ENCODE measurements at places on chromosomes 11 and 22. TPM values are rescaled to one million over a fixed set of nuclear protein-coding genes. Genes with fewer than 3 reads are reported as not detected.
A peak's percentile ranks its signal among the peaks of the same experiment; 100 is the strongest.

Gene TMEM123
- 44.1 TPM for polyA plus RNA-seq

- DNase-seq: no peak
These were observed 3.8 kb upstream of the ZNF195 start for GRCh38 chr11:3382613-3383285.

DNA sequence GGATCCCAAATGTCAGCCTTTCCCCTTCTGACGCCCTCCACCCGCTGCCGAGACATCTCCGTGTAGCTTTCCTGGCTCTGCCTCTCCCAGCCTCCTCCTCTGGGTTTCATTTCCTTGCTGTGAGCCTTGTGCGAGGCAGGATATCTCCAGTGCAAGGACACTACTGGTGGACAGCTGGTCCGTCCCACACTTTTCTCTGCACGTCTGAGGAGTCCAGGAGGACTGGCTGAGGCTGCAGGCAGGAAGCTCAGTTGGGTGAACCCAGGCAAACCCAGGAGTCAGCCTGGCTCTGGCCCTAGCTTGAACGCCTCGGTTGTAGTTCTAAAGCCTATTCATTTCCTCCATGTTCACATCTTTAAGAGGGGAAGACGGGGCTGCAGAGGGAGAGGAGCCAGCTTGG lies 145.5 kb downstream of the ST3GAL4 start:
- DNase-seq: no peak

DNA sequence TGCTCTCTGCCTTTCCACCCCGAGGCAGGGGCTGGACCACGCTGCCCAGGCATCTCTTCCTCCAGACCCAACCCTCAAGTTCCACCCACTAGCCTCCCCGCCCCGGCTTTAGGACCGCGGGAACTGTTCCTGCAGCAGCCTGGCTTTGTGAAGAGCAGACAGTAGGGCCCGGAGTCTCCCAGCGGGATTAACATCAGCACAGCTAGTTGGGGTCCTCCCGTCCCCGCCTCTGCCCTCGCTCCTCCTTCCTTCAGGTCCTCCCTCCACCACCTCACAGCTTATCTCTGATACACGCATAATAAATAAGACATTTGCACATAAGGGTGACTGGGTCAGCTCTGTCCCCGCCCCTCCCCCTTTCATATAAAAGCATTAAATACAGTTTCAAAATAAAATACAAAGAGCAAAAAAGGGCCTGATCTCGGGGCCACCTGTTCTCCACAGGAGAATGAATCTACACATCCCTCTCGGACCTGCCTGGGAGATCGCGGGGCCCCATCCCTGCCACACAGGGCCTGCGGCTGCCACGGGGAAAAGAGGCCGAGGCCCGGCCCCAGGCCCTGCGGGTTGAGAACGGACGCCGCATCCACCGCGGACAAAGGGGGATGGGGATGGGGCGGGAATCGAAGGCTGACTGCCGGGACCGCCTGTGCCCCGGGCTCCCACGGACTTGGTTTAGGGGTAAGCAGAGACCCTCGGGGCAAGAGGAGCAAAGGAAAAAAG lies 6.5 kb downstream of the ZFTA start:
- peak; percentile 96 for DNase-seq

DNA sequence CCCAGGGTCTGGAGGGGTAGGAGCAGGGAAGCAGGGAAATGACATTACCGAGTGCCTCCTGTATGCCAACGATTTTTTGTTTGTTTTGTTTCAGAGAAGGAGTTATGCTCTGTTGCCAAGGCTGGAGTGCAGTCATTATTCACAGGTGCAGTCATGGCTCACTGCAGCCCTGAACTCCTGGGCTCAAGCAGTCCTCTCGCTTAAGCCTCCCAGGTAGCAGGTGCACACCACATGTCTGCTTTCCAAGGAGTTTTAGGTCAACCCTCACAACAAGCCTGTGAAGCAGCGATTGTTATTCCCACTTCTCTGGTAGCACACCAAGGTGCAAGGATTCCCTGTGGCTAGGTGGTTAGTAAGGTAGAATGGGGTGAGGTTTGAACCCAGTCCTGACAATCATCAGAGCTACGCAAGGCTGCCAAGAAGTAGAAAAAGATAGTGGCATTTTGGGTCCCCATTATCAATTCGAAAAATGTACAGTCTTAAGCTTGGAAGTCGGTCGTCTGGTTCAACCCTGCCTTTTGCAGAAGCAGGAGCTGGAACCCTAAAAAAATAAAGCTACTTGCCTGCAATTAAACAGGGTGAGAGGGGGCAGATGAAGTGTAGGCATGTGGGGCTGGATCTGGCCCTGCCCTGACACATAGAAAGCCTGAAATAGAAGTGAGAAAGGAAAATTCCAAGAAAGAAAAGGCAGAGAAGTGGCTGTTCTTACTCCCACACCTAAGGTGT lies 9.1 kb downstream of the UCP3 start:
- no peak for DNase-seq

GRCh38 chr11:74366576-74366975 lies 31.7 kb downstream of the PGM2L1 start:
- peak; percentile 38 for DNase-seq

DNA sequence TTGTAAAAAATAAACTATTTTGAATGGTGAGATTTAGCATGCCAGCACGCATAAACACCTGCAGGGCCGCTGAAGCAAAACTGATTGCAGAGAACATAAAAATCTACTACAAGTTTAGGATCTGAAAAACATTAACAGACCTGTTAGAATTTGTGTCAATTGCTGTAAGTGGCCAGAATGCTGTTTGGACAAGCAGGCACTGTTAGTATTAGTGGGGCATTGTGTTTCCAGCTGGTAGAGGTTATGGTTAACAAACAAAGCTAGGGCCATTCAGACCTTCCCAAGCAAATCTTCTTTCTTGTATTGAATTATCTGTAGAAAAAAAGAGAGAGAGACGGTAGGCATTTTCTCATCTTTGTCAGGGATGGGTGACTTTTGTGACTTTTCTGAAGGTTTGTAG lies 57.6 kb upstream of the OLFML1 start:
- DNase-seq: no peak

DNA sequence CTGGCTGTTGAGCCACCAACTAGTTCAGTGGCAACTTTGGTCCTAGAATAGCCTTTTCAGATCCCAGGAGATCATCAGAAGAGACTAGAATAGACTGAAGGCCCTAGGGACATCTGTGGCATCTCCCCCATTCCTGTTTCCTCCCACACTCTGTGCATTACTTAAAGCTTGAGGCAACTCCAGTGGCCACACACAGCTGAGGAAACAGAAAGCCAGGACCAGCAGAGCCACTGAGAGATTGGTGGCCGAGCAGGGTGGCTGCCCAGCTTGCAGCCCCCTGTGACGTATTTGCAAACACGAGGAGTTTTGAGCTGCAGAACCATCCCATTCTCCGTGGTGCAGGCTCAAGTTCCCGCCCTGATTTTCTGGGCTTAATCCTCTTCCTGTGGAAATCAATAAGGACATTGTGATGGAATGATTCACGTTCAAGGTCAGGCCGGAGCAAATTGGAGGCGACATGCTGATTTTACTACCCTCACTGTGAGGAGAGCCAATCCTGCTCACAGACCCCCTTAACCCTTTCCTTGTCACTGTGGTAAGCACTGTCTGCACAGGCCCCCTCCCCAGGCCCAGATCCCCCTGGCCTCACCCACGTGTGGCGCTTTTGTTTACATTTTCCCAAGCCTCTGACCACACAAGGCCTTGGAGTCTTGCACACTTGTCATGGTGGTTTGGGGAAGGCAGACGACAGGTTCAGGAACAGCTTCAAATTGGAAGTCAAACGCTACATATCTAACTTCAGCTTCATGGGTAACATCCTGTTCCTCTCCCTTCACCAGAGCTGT lies 69.1 kb upstream of the MYOD1 start:
- no peak for DNase-seq

GRCh38 chr11:63813563-63814382 lies 517 bp downstream of the SPINDOC start:
- DNase-seq: peak; percentile 67

DNA sequence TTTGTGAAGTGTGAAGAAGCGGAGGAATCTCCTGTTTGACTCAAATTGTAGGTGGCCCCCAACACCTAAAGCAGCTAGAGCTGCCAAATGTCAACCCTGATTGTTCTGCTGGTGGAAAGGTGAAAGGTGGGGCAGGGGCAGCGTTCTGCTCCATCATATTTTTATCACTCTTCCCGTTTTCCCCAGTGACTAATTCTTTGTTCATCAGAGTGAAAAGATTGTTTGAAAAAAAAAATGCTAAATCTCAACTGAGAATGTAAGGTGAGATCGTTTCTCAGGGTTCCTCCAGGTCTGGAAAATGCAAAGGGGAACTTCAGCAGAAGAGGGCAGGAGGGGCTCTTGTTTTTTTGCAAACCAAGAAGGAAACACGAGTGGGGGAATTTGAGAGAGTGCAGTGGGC lies 137.7 kb downstream of the MN1 start:
- no peak for DNase-seq

Gene MADD
- polyA plus RNA-seq: 12.5 TPM
